Cerebellar nuclear complex (tissue), 1 donor: ENCODE measurements at places on chromosomes 5 and 9.

GRCh38 chr9:117622347-117622746, 81.9 kb upstream of the TLR4 start:
- no peak for DNase-seq

DNA sequence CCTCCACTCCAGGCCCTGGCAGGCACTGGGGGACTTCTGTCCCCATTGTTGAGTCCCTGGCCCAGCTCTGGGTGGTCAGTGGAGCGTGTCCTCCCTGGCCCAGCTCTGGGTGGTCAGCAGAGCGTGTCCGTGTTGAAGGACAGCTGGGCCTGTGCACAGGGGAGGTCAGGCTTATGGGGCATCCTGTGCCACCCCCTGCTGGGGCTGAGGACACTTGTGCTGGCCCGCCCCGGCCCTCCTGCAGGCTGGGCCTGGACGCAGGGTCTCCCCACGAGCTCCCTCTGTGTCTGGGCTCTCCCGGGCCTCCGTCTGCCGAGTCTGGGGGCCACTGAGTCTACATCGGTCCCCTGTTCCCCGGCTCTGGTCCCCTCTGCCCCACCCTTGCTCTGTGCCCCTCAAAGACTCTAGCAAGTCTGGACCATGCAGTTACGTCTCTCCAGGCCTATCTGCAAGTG, 11.5 kb upstream of the CLIC3 start:
- no peak for DNase-seq

- DNase-seq: no peak
Observed at GRCh38 chr5:105413406-105413990, 1850.9 kb upstream of the NUDT12 start.

- no peak for DNase-seq
Observed at GRCh38 chr9:116480700-116481099, 206.4 kb upstream of the TRIM32 start.

- DNase-seq: no peak
Observed at GRCh38 chr9:22044583-22044982, 35.5 kb upstream of the CDKN2B start.

GRCh38 chr9:135514342-135515082, 6.7 kb upstream of the LCN1 start:
- no peak for DNase-seq

- DNase-seq: no peak
Observed at GRCh38 chr5:110106750-110107149, 417.0 kb downstream of the MAN2A1 start.

DNA sequence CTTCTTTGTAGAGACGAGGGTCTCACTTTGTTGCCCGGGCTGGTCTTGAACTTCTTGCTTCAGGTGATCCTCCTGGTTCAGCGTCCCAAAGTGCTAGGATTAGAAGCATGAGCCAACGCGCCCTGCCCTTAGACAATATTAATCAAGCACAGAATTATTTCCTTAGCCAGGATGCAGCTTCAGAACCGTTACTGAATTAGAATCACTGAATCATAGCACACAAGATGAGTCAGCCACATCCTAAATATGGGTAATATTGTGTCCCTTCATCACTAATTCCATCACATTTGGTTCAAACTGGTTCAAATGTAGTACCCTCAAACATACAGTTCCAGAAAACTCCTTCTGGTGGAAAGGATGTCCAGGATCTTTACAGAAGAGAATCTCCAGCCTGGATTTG, 82.7 kb downstream of the BNC2 start:
- DNase-seq: no peak

GRCh38 chr9:30609713-30610112, 1774.7 kb upstream of the ACO1 start:
- DNase-seq: no peak

GRCh38 chr9:137515338-137515724, 34.9 kb downstream of the PNPLA7 start:
- no peak for DNase-seq

DNA sequence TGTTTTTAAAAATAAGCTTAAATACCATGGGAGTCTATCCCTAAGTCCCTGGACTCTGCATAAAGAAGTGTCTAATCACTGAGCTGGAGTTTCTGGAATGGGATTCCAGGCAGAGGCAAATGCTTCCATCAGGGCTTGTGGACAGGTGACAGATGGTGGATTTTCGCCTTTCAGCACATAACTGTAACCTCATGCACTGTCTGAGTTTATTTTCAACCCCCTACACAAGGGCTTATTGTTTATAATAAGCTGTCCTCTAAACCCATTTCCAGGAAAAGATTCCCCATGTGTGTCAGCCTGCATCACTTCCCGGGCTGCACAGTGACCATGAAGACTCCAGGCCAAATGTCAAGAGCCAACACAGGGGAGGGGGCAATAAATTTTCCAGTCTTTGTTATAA, 264.0 kb downstream of the PIK3R1 start:
- DNase-seq: no peak

GRCh38 chr5:128328446-128328845, 209.6 kb downstream of the FBN2 start:
- DNase-seq: no peak

DNA sequence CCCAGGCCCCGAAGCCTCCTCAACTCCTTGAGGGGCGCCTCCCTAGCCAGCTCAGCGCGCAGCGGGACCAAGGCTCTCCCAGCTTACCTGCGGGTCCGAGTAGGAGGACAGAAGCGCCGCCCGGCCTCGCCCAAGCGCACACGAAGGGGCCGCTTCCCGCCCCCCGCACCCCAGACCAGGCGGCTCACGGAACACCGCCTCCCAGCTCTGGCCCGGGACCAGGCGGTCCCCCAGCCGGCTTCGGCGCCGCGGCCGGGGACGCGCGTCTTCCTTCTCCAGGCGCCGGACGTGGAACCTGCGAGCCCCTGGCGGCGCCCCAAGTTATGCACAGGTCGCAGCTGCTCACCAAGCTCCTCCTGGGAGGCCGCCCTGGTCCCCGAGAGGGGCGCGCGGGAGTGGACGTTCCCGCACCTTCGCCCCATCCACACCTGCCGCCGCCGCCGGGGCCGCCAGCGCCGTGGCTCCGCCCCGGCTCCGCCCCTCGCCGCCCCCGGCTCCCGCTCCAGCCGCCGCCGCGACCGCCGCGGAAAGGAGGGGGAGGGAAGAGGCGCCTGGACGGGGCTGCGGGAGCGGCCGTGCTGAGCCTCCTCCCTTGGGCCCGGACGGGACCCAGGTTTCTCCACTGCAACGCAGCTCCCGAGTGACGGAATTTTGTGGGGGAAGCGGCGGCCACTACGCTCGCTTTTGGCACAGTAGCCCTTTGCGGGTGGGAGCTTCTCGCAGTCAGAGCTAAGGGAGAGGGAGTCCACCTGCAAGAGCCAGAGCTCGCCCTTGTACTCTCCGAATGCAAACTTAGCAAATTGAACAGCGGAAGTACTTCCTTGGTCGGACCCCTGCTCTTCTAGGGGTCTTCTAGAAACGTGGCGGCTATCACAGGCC, 77.5 kb upstream of the IFNE start:
- no peak for DNase-seq

DNA sequence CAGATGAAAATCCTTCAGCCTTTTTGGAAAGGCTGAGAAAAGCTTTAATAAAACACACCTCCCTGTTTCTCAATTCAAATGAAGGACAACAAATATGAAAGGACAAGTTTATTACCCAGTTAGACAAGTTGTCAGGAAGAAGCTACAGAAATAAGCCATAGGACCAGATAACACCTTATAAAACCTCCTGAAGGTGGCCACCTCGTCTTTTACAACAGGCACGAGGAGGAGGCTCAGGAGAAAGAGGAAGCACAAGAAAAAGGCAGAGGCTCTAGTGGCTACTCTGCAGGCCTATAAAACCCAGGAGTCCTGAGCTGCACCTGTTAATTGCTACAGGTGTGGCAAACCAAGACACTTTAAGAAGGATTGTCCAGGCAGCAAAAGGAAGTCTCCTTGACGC, 352.1 kb upstream of the CDH18 start:
- DNase-seq: no peak

DNA sequence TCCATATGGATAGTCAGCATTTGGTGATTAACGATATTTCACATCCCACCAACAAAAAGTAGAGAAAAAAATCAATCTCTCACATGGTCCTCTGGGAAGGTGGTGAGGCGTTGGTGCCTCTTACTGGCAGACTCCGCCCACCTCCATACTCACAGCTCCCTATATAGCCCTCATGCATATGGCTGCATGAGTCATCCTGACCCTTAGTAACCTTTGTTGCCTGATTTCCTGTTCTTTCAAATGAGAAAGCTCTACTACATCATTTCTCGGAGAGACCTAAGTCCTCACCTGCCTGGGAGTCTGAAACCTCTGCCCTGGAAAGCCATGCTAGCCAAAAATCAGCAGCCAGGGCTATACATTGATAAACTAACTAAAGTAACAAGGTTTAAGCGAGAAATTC, 33.3 kb upstream of the ABCA1 start:
- DNase-seq: no peak

DNA sequence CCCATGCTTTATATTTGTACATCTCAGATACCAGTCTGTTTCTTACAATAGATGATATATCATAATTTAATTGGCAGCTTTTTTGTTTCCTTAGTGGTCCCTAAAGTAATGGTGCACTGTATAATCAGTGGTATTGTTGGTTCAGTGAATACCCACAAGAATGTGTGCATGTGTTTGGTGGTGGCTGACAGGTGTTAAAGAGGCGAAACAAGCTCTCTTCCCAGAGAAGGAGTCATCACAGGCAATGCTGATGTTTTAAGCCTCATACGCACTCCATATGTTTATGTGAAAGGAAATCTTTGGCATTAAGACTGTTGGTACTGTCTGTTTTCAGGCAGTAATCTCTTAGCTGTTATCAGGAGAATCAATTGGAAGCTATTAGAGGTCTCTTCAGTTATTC, 49.2 kb upstream of the KIAA1958 start:
- no peak for DNase-seq

- DNase-seq: no peak
Observed at GRCh38 chr5:68444048-68444447, 228.5 kb downstream of the PIK3R1 start.

DNA sequence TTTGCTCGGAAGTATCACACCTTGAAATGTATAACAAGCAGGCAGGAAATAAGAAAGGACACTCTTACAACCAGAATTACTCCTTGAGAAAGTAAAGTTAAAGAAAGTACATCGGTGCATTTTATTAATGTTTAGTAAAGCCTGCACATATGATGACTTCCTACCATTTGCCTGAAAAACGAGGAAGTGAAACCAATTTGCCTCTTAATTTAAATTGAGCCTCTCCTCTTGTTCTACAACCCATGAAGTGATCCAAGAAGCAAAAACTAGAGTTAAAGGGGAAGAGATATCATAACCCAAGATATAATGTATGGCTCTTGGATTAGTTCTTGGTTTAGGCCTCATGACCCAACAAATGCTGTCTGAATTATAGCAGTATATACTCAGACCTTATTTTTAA, 95.6 kb downstream of the GNAQ start:
- no peak for DNase-seq

DNA sequence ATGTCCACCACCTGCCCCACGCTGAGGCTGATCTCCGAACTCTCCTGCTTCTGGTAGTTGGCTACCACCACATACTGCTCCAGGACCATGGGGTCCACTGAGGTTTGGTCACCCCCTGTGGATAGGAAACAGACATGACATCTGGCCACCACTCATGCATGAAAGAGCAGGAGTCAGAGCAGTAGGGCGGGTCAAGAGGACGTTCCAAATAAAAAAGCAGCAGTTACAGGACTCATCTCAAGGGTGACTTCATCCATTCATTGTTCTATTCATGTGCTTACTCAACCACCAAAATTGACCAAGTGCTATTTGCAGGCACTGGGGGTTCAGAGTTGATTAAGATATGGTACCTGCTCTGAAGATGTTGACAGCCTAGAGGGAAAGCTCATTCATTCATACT, 79.2 kb upstream of the UBTD2 start:
- no peak for DNase-seq

- no peak for DNase-seq
Observed at GRCh38 chr9:23538461-23539003, 287.5 kb downstream of the ELAVL2 start.

DNA sequence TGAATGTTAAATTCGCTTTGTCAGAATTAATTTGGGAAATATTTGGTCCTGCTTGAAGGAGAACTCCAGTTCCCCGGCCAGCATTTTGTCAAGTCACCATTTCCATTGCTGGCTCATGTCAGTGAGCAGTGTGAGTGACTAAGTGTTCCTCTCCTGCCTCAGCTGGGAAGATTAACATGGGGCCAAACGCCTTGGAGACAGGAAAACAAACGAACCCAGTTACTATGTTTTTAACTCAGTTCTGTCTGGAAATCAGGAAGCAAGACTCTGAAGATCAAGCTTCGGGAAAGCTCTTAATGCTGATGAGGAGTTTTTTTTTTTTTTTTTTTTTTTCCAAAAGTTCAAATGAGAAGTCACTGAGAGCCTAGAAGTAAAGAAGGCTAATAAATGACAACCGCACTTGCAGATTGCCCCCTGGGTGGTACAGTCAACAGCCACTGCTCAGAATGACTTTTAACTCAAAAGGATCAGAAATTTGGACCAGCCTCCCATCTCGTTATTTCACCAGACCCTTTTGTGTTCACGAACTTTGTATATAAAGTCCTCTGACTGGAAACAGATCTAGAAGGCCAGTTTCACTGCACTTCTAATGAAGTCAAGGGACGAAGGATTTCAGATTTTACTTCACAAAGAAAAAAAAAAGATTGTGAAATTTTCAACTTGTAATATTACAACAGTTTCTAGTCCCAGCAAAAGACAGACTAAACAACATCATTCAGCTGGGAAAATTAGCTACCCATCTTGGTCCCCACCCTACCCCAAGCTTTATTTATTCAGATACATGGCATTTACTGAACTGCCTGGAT, 121.3 kb downstream of the LHFPL2 start:
- DNase-seq: no peak

- no peak for DNase-seq
Observed at GRCh38 chr5:63127054-63127453, 548.4 kb downstream of the LRRC70 start.

GRCh38 chr5:43061352-43062075, 21.4 kb upstream of the ANXA2R start:
- no peak for DNase-seq

DNA sequence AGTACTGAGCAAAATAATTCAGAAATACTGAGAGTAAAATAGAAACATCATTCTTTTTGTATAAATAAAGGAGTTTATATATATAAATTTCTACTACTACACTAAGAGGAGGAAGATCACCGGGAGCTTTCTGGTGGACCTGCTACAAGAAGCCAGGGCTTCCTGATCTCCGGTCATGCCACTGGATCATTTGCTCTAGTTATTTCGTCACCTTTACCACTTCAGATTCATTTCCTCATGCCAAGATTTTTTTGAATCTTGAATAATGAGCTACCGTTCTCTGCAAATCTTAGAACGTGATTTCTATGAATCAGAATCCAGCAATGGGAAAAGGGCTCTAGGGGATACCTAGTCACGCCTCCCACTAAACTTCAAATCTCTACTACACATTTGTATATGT, 51.9 kb upstream of the TBC1D9B start:
- no peak for DNase-seq

DNA sequence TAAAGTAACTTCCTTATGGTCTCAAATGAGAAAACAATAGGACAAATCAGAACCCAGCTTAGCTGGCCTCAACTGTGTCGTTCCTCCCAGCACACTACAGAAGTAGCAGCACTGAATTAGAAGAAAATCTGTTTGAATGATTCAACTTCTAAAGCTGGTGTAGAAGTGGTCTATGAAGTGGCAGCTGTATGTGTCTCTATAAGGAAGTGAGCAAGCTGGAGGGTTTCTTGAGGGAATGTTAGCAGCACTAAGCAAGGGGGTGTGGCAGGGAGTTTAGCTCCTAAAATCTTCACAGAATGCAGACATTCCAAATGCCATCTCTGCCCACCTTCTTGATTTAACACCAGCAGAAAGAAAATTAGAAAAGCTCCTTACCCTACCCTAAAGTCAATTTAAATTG, 4.1 kb downstream of the KLF9 start:
- no peak for DNase-seq

- DNase-seq: no peak
Observed at GRCh38 chr5:181211208-181211607, 6.2 kb upstream of the TRIM7 start.
